ENCODE measurements at places on chromosomes 13 and 19. TPM values are rescaled to one million over a fixed set of nuclear protein-coding genes. Genes with fewer than 3 reads are reported as not detected.
A peak's percentile ranks its signal among the peaks of the same experiment; 100 is the strongest.

DNA sequence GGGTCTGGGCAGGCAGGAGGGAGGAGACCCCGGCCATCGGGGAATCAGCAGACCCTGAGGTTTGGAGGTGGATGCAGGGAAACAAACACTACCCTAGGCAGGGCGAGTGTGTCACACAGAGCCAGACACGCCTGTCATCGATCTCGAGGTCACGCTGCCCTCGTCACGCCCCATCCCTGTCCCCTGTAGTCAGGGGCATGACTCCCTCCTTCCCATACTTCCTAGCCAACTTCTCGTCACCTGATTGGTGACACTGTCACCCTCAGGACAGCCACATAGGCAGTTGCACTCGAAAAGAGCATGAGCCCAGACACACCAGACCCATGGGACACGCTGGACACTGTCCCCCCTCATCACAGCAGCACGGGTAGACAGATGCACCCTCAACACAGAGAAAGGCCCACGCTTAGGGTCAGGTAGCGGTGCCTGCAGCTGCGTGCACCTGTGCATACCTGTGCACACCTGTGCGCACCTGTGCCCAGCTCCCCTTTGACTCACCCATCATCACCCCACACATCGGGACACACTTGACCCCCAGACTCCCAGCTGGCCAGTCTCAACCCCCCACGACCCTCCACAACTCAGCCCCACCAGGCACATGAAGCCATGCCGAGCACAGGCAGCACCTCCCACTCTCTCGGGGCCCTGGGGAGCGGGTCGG lies 11.9 kb downstream of the CILP2 start:
- no peak for DNase-seq

- DNase-seq: peak; percentile 49
Observed at GRCh38 chr13:114161644-114162532, 17.2 kb upstream of the CFAP97D2 start.

DNA sequence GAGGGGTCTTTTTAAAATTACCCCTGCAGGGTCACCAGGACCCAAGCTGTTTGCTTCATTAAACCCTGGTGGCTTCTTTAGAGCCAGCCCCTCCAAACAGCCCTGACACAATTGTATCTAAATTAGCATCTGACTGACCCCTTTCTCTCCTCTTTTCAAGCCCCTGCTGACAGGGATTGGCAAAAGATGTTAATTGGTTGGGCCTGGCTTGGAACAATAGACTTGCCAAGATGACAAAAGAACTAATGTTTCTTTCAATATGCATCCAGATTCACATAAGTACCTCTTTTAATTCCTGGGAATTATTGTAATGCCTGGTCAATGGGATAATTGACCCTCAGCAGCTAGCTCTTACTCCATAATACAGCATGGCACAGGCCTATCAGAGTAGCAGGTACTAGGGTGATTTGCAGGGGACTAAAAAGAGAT lies 140.8 kb downstream of the SHISA2 start:
- no peak for DNase-seq

DNA sequence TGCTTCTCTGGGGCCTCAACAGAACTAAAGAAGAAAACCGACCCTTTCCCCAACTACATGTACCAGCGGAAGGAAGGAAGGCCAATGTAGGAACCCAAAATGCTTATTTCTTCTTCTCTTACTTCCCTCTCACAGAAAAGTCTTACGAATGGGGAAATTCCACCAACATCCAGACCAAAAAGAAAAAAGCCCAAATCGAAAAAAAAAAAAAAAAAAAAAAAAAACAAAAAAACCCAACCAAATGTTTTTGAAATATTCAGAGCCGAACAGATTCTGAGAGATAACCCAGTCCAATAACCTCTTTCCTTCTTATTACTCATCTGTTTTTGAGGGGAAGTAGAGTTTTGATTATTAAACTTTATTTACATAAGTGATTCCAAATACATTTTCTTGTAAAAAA lies 3.9 kb downstream of the PPM1N start:
- DNase-seq: no peak

- peak; percentile 98 for DNase-seq
Observed at GRCh38 chr13:52652196-52652979, at the start of gene SUGT1. Gene SUGT1 (plus strand): TSS chr13:52652836. CDS start chr13:52652921, 85 bp downstream.

- DNase-seq: no peak
Observed at GRCh38 chr13:100409132-100409531, 179.5 kb downstream of the GGACT start.

GRCh38 chr13:35379663-35380062 lies 96.8 kb downstream of the MAB21L1 start:
- DNase-seq: no peak

GRCh38 chr13:23469951-23470421 lies 36.5 kb upstream of the SACS start:
- DNase-seq: no peak

- DNase-seq: no peak
Observed at GRCh38 chr19:19077103-19077502, 13.3 kb downstream of the SLC25A42 start.

DNA sequence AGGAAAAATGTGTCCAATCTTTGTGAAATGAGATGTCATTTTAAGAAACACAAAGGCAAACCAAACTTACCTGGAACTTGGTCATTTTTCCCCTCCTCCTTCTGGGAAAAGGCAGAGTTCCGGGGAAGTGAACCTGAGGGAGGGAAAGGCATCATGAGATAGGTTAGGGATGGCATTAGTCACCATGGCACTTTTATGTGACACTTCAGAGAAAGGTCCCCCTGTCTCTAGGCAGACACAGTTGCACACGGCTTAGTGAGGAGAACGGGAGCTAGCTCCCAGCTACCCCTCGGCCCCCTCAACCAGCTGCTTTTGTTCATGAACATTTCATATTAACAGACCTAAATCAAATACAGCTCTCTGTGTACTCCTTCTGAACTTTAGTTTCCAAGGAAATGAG lies 1.5 kb downstream of the ZNF235 start:
- DNase-seq: no peak

DNA sequence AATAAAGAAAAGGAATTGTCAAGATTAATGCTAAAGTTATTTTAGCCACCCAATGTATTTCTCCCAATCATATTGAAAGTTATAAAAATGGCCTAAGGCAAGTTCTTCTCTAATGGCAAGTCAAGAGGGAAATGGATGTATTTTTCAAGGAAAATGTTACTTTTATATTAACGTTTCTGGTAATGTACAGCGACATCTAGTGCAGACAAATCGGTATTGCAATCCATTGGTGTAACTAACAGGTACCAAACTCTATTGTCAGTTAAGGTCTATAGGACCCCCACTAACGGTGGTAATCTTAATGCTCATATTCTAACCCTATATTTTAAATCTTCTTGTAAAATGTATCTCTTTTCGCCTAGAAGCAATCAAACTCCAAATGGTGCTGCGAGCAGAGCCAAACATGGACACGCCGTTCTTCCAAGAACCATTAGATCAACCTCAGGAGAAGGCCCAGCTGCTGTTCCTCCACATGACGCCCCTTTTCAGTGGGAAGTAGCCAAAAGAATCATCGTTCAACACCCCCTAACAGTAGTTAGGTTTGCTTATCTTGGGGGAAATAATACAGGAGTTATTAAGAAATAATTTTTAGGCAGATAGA lies 98.5 kb upstream of the PABPC3 start:
- DNase-seq: peak; percentile 45

- no peak for DNase-seq
Observed at GRCh38 chr19:18924684-18925213, 5.2 kb downstream of the DDX49 start.

DNA sequence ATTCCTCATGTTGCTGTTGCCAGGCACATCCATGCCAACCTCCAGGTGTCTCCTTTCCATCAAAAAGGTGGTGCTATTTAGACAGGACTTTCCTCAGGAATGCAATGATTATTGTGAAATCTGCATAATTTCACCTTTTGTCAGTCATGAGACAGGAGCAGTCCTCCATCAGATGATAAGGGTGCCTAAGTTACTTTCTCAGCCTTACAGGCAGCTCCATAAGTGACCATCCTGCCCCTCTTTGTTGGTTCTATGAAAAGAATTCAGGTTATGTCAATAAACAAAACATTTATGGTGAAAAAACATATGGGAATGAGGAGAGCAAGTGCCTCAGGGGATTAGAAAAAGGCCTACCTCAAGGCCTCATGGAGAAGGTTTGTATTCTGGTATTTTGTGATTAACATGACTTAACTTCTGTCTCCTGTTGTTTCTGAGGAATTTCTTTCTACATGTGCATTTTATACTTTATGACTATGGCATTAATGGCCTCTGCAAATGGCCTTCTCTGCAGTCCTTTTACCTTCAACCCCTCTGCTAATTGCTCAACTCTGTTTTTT lies 110.3 kb upstream of the DIAPH3 start:
- no peak for DNase-seq

- no peak for DNase-seq
Observed at GRCh38 chr19:48121909-48122371, 11.3 kb upstream of the PLA2G4C start.

GRCh38 chr13:95707442-95708390 lies 30.8 kb downstream of the DNAJC3 start:
- DNase-seq: no peak

DNA sequence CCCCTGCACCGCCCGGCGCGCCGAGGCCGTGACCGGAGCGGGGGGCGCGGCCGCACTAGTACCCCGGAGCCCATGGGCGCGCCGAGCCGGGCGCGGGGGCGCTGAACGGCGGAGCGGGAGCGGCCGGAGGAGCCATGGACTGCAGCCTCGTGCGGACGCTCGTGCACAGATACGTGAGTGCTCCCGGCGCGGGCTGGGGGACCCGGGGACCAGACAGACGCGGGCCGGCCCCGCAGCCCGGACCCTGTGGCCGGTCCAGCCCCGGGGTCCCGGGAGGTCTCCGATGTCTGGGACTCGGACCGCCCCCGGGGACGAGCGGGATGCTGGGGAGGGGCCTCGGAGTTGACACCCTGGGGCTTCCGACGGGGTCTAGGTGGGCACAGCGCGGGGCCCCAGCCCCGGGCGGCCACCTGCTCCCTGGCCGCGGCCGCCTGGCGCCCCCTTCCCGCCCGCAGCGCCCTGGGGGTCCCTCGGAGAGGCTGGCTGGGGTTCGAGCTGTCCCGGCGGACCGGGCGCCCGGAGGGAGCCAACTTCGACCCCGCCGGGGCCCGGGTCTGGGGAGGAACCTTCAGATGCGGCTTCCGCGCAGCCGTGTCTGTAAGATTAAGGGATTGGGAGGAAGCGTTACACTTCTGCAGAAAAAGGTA lies 568 bp downstream of the ATP11A start:
- DNase-seq: peak; percentile 45

DNA sequence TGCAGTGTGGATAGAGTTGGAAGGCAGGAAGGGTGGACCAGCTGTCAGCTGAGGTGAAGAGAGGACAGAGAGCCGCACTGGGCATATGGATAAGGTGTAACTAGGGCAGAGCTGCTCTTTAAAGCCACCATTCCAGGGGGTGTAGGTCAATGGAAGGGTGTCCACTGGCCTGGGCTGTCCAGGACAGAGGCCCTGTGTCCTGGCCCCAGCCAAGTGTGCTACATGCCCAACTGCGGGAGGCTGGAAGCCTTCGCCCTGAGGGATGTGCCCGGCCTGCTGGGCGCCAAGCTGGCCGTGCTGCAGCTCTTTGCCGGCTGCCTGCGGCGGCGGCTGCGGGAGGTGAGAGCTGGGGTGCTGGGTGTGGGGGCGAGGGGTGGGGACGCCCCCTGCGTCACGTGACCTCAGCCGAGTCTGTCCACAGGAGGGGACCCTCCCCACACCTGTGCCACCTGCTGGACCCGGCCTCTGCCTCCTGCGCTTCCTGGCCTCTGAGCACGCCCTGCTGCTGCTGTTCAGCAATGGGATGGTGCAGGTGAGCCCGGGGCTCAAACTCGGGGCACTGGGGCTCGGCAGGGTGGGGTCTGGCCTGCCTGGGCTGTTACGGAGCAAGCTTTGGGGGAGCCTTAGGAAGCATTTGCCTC lies 9.8 kb downstream of the PLK5 start:
- DNase-seq: no peak

GRCh38 chr19:1961000-1961883 lies 20.3 kb downstream of the CSNK1G2 start:
- DNase-seq: no peak

DNA sequence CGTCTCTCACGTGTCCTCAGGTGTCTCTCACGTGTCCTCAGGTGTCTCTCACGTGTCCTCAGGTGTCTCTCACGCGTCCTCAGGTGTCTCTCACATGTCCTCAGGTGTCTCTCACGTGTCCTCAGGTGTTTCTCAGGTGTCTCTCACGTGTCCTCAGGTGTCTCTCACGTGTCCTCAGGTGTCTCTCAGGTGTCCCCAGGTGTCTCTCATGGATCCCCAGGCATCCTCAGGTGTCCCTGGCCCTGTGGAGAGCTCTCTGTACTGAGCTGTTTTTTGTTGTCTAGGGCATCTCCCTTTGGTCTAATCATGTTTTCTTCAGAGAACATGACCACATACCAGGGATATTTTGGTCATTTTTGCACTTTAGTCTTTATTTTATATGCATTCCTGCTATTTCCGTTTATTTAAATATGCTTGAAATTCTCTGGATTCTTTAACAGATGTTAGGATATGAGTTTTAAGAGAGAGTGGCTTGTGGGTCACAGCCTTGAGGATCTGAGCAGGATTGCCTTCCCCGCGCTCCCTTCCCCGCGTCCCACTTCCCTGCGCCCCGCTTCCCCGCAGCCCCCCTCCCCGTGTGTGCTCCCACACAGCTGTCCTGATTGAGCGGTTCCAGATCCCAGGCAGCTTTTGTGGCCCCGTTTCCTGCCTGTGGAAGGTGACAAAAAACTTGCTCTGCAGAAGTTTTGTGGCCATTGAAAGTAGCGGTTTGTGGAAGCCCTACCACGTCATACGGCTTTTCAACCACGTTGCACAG lies 31.9 kb downstream of the ATP4B start:
- DNase-seq: peak; percentile 18

DNA sequence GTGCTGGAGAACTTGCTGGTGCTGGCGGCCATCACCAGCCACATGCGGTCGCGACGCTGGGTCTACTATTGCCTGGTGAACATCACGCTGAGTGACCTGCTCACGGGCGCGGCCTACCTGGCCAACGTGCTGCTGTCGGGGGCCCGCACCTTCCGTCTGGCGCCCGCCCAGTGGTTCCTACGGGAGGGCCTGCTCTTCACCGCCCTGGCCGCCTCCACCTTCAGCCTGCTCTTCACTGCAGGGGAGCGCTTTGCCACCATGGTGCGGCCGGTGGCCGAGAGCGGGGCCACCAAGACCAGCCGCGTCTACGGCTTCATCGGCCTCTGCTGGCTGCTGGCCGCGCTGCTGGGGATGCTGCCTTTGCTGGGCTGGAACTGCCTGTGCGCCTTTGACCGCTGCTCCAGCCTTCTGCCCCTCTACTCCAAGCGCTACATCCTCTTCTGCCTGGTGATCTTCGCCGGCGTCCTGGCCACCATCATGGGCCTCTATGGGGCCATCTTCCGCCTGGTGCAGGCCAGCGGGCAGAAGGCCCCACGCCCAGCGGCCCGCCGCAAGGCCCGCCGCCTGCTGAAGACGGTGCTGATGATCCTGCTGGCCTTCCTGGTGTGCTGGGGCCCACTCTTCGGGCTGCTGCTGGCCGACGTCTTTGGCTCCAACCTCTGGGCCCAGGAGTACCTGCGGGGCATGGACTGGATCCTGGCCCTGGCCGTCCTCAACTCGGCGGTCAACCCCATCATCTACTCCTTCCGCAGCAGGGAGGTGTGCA lies 587 bp downstream of the S1PR4 start:
- DNase-seq: no peak

The SMG9 gene
- 6.1 TPM for total RNA-seq

The ERICH6B gene
- total RNA-seq: not detected

The KPTN gene
- total RNA-seq: 6.9 TPM

The ARGLU1 gene
- total RNA-seq: 40.3 TPM

The FTL gene
- total RNA-seq: 6,440 TPM

The LRRC63 gene
- total RNA-seq: under 0.01 TPM

The DIAPH3 gene
- 1.8 TPM for total RNA-seq

The ABCC4 gene
- 98.8 TPM for total RNA-seq

All from fibroblast of lung (primary cell).